ENCODE measurements at places on chromosomes 2 and 18. TPM values are rescaled to one million over a fixed set of nuclear protein-coding genes. Genes with fewer than 3 reads are reported as not detected.

GRCh38 chr18:43774497-43774896 lies 497.2 kb upstream of the SYT4 start:
- H3K27me3 ChIP-seq: no peaks in the 10 kb centered on the region
- H3K27ac ChIP-seq: no peak overlapping the region
- DNase-seq: no peak

DNA sequence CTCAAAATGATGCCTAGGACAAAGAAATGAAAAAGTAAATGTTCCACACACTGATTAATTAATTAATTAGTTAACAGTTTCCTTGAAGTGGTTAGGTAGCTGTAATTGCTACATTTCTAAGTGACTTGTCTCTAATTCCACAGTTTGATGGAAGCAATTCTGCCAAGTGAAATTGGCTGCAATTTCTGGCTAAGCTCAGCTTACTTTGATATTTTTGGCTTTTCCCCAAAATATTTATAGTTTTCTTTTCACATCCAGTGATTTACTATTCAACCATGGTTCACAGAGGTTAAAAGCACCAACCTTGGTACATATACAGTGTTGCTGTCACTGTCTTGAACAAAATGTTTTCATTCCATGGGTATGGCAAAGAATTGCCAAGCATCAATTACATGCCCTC lies 459.5 kb upstream of the CDH20 start:
- H3K36me3 ChIP-seq: no peaks in the 10 kb centered on the region
- no peak for DNase-seq
- H3K4me3 ChIP-seq: no peak overlapping the region
- no peaks in the 10 kb centered on the region for H3K27me3 ChIP-seq
- no peaks in the 10 kb centered on the region for H3K4me1 ChIP-seq
- H3K27ac ChIP-seq: no peak overlapping the region

- peaks cover 46% of the 10 kb centered on the region for H3K4me1 ChIP-seq
- H3K36me3 ChIP-seq: peaks cover 28% of the 10 kb centered on the region
- DNase-seq: no peak
Measured at GRCh38 chr2:3214806-3215404, 162.7 kb downstream of the EIPR1 start.

- H3K4me1 ChIP-seq: no peaks in the 10 kb centered on the region
- H3K27ac ChIP-seq: no peak overlapping the region
- H3K36me3 ChIP-seq: no peaks in the 10 kb centered on the region
Measured at GRCh38 chr2:23524261-23524706, 139.3 kb downstream of the KLHL29 start.

GRCh38 chr2:197598450-197598849 lies 76.9 kb downstream of the RFTN2 start:
- no peaks in the 10 kb centered on the region for H3K4me1 ChIP-seq
- no peak overlapping the region for H3K4me3 ChIP-seq
- peaks cover 14% of the 10 kb centered on the region for H3K27me3 ChIP-seq
- H3K27ac ChIP-seq: no peak overlapping the region

DNA sequence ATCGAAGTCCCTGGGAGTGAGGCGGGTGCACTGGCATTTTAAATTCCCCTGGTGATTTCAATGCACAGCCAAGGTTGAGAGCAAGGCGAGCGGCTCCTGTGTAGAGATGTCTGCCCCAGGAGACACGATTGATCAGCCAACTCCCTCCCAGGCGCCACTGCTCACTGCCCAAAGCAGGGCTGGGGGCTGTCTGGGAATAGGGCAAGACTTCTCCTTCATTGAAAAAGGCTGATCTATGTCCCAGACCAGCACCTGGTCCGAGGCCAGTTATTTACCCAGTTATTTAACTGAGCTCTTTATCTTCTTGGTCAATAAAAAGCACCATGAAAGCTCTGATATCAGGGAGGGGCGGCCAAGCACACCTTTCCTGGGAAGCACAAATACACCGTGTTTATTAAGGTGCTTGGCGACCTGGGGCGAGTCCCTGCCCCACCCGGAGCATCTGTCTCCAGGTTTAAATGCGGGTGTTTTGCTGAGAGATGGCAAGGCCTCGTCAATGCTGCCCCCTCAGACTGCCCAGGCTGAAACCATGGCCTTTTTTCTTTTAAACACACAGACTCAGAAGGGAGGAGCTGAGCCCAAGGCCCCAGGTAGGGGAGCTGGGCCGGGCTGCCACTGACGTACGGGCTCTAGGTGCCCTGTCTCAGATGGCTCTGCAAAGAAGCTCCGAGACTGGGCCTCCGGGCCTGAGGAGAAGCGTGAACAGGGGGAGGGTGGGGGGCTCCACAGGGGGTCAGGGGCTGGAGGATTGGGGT lies 73.9 kb upstream of the HPCAL1 start:
- H3K27me3 ChIP-seq: peaks cover 11% of the 10 kb centered on the region
- no peak overlapping the region for H3K4me3 ChIP-seq
- H3K4me1 ChIP-seq: peaks cover 11% of the 10 kb centered on the region
- H3K27ac ChIP-seq: no peak overlapping the region
- peaks cover 8% of the 10 kb centered on the region for H3K36me3 ChIP-seq

- no peak overlapping the region for H3K4me3 ChIP-seq
- H3K27me3 ChIP-seq: peaks cover 11% of the 10 kb centered on the region
- H3K27ac ChIP-seq: no peak overlapping the region
- H3K36me3 ChIP-seq: no peaks in the 10 kb centered on the region
- no peaks in the 10 kb centered on the region for H3K4me1 ChIP-seq
Measured at GRCh38 chr2:170262343-170262742, 84.4 kb downstream of the MYO3B start.

DNA sequence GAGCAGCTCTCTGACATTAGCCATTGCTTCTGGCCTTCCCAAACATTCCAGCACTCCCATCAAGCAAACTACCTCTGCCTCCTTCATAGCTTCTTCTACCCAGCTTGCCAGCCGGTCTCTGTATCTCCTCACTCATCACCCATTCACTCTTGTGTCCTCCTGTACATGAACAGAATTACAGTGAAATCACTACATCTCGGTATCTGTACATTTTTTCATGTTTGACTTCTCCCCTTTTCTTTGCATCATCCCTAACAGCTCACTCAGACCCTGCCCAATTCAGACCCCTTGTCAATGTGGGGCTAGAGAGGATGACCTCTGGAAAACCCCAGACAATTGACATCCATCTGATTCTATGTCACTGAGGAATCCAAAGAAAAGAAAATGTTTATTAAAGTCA lies 335.8 kb downstream of the TNS1 start:
- H3K36me3 ChIP-seq: no peaks in the 10 kb centered on the region
- peaks cover 22% of the 10 kb centered on the region for H3K27me3 ChIP-seq
- no peaks in the 10 kb centered on the region for H3K4me1 ChIP-seq

GRCh38 chr2:237878321-237879057 lies 19.1 kb downstream of the RAMP1 start:
- H3K4me1 ChIP-seq: no peaks in the 10 kb centered on the region
- H3K4me3 ChIP-seq: no peak overlapping the region
- no peaks in the 10 kb centered on the region for H3K36me3 ChIP-seq
- no peak for DNase-seq

DNA sequence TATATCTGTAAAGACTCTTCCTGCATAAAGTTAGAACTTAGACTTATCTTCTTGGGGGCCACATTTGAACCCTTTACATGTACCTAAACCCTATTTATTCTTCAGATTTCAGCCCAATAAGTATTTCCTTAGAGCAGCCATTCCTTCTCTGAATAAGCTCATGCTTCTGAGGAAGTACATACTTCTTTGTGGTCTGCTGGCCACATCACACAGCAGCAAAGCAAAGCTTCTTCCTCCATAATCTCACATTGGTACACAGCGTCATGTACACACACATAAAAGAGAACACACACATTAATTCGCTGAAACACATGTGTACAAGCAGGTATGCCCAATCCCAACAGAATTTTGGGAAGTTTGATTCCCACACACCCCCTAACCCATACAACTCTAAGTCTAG lies 331.0 kb downstream of the CDH2 start:
- no peak overlapping the region for H3K27ac ChIP-seq
- no peaks in the 10 kb centered on the region for H3K27me3 ChIP-seq
- no peak for DNase-seq

DNA sequence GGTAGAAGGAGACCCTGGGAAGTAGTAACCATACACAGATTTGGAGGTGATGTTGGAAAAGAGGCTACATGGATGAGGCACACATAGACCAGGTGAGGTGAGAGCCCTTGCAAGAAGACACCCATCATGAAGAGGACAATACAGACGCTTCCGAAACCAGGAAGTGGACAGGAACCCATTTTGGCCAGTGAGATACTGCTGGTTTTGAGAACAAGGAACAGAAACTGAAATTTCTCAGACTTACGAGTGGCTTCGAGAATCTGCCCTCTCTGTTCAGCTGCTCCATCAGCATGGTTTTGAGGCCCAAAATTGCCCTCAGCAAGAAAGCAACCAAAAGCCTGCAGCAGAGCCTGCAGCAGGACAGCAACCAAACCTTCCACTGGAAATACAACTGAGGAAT lies 479.1 kb upstream of the NRXN1 start:
- H3K4me1 ChIP-seq: no peaks in the 10 kb centered on the region
- H3K27me3 ChIP-seq: no peaks in the 10 kb centered on the region
- H3K4me3 ChIP-seq: no peak overlapping the region
- peaks cover 17% of the 10 kb centered on the region for H3K36me3 ChIP-seq
- no peak for DNase-seq

DNA sequence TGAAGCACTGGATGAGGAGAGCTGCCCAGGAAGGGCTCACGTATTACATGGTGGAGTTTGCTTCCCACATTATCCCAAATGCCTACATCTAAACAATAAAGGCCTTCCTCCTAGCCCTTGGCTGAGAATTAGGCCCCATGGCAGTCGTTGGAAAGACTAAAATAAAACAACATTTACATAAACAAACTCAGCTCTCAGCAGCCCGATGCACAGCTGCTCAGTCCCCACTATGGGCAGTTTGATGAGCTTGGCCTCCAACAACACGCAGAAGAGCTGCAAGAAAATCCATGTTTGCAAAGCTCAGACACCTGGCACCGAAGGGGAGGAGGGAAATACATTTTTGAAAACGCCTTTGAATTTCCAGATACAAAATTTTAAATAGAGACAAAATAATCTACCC lies 352.4 kb downstream of the EIPR1 start:
- H3K4me1 ChIP-seq: no peaks in the 10 kb centered on the region
- H3K27me3 ChIP-seq: peaks cover 9% of the 10 kb centered on the region
- H3K36me3 ChIP-seq: no peaks in the 10 kb centered on the region
- H3K27ac ChIP-seq: no peak overlapping the region
- no peak overlapping the region for H3K4me3 ChIP-seq

Gene AGXT
- total RNA-seq: not detected

Gene ACMSD
- total RNA-seq: not detected

Gene REG3A
- total RNA-seq: not detected

Gene DSG1
- not detected for total RNA-seq

Gene PROKR1
- total RNA-seq: not detected

Gene PKP4
- 16.9 TPM for total RNA-seq

Gene DNAJC5G
- total RNA-seq: not detected

Gene MATN3
- not detected for total RNA-seq

Gene REG1B
- not detected for total RNA-seq

Gene LRRC30
- not detected for total RNA-seq

Gene MARS2
- 16.2 TPM for total RNA-seq
